ENCODE measurements at places on chromosomes 7 and 10.

DNA sequence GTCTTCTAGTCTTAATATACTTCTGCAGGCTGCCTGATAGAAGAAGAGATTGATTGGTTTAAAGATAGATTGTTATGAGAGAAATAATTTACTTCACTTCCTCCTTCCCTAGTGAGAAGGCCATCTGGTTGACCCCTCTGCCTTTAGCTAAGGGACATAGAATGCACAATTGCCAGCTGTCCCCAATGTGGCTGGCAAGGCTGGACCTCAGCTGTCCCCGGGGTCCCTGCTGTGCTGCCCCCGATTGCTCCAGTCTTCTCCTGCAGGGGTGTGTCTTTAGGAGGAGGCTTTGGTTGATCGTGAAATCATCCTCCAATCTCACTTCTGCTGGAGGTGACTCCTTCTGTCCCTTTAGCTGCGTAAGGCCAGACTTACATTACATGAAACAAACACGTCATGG is 388.5 kb downstream of the DPP6 start:
- no peak for DNase-seq

DNA sequence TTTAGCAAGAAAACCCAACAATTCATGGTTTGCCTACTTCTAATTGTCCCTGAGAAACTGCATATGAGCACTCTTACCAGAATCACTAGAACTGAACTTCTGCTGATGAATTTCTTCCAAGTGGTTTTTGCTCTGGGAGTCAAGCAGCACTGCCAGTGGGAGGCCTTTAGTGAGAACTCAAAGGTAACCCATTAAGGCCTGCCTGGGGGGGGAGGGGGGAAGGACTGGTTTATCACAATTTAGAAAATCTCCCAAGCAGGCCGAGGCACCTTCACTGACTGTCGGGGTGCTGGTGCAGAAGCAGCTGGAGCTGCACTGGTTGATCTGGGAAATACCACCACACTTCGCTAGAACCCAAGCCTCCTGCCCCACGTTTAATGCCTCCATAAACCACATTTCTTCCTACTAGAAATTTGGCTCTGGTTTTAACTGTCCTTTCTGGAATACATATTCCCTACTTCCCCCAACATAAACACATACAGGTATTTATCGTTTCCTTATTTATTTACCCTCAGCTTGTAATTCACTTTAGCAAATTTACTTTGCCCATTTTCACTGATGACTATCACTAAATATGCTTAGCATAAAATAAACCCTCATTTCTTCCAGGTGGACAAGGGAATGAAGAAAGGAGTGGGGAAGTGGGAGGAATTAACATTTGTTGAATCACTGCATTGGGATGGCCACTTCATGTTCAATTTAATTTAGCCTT is 14.2 kb downstream of the ANK3 start:
- no peak for DNase-seq

DNA sequence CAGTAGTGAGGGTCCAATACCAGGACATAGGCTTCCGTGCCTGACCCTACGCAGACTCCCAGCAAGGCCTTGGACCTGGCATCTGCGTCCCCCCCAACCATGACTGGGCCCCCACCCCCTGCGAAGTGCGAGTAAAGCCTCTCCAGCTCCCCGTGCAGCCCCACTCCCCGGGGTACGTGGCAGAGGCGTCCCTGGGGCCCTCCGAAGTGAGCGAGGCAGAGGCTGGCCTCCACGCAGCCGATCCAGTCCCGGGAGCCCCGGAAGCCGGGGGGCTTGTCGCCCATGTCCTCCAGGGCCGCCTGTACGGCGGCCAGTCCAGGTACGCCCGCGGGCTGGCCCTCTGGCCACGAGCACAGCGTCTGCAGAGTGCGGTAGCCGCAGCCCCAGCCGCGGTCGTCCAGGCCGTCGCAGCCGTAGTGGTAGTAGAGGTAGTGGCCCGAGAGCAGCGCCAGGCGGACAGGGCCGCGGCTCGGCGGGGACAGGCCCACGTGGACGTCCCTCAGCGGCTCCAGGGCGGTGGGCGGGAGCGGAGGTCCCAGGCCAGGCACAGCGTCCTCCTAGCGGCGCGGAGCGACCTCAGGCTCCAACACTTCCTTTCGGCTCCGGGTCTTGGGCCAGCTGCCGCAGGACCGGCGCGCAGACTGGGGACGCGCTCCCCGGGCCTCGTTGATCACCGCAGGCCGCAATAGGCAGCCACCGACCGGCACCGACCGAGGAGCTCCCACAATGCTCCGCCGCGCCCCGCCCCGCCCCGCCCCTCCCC is at the start of gene UFSP1:
Gene UFSP1 (minus strand): TSS at position 728 of the 763 bp plus-strand sequence. CDS start 444 bp downstream, at position 284.
- no peak for DNase-seq

GRCh38 chr10:103765168-103765567 is 90.2 kb downstream of the SH3PXD2A start:
- DNase-seq, result no peak

DNA sequence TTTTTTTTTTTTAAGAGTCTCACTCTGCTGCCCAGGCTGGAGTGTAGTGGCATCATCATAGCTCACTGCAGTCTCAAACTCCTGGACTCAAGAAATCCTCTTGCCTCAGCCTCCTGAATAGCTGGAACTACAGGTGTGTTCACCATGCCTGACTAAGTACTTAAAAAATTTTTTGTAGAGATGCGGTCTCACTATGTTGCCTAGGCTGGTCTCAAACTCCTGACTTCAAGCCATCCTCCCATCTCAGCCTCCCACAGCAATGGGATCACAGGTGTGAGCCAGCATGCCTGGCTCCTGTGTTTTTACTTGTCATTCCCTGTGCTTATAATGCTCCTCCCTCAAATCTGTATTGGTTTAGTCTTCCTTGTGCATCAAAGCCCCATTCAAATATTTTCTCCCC is 46.7 kb downstream of the THNSL1 start:
- DNase-seq, result no peak

GRCh38 chr10:79239275-79239779 is 107.9 kb upstream of the PPIF start:
- no peak for DNase-seq

GRCh38 chr10:21502348-21502740 is 23.1 kb downstream of the SKIDA1 start:
- no peak for DNase-seq

DNA sequence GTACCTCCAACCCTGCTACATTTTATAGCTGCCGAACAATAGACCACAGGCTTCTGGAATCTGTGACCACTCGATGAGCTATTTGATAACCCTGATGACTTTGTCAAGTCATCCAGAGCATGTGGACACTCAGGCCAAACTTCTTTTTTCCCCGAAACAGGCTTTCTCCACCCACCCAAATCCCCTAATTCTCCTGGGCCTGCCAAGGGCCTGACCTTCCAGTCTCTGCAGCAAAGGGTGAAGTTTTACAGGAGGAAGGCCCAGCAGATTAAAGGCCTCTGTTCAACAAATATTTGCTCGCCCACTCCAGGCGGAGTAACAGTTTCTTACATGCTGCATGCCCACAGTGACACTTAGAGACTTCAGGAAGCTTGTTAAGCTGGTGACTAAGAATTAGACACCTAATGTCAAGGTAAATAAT is 2.0 kb downstream of the JCAD start:
- no peak for DNase-seq

- no peak for DNase-seq
These were observed 166.9 kb downstream of the GLI3 start for GRCh38 chr7:42070068-42070467.

- no peak for DNase-seq
These were observed 29.8 kb downstream of the JAKMIP3 start for GRCh38 chr10:132095403-132096113.

- peak; percentile 67 for DNase-seq
These were observed 4.6 kb downstream of the LANCL2 start for GRCh38 chr7:55369427-55370400.

DNA sequence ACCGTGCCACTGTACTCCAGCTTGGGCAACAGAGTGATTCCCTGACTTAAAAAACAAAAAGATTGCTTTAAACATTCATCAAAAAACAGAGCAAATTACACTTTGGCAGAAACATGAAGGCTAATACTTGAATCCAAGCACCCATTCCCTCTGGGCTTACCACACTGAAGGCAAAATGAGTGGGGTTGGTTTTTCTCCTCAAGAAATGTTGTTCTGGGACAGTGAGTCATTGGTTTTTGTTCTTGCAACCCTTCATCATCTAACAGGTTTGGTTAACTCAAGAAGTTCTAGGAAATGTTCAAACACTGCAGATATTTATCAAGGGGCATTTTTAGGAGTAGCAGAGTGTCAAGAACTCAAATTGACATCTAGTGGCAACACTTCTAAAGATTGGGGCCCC is 60.5 kb downstream of the KIAA1217 start:
- no peak for DNase-seq

- no peak for DNase-seq
These were observed 6.3 kb downstream of the NAT16 start for GRCh38 chr7:101173752-101174244.

DNA sequence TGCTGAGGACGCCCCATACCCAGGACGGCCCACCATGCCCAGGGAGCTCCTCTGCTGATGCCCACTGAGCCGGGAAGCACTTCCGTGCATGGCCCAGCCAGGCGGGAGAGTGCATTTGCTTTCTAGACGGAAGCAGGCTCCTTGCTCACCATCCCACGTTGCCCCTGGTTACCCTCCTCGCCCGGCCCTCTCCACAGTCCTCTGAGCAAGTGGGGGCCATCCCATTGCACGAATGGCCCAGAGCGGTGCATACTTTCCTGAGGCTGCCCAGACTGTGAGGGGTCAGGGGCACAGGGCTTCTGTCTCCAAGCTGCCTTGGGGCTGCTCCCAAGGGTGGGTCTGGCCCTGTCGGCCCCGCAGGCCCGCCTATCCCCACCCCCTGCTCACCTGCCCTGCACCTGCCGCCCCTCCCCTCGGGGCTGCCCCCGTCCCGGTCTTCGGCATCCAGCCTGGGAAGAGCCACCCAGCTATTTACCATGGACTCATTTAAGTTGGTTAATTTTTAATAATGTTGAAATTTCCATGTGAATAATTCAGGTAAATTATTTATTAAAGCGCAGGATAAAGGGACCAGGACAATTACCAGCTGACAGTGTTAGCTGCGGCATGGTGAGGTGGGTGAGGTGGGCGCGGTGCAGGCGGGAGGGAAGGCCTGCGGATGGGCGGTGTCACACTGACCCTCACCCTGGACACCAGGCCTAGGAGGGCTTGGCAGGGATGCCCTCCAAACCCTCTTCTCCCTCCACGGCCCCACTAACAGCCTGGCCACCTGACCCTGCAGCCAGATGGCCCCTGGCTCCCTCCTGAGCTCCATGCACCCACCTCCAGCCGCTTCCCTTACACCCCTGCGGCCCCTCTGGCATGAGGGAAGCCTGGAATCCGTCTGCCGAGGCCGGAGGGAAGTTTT is 104.4 kb downstream of the MICALL2 start:
- DNase-seq, result no peak

DNA sequence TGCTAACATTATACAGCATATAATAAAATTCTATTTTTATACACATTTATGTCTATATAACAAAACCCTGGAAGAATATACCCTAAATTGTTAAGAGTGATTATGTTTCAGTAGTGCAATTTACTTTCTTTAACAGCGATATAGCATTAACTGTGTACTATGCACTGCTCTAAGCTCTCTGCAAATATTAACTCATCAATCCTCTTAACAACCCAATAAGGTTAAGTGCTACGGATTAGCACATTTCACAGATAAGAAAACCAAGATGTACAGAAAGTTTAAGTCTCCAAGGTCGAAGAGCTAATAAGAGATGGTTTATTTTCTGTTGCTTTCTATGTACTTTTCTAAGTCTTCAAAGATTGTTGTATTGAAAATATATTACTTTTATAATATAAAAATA is 95.8 kb downstream of the SEMA3C start:
- DNase-seq, result no peak

DNA sequence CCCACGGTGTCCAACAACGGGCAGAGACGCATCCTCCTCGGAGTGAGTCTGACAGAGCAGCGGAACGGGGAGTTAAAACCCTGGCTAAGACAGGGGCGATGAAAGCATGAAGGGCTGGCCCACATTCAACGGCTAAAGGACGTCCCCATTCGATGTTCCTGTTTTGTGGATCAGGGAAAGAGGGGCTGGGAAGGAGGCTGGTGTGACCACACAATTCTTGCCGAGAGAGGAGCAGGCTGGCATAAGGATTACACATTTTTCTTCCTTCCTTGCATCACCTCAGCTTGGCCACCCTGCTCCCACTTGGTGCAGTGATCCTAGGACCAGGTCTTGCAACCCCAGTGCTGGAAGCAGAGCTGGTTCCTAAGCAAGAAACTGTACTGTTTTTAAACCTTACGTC is 67.7 kb downstream of the GNA12 start:
- DNase-seq, result no peak

DNA sequence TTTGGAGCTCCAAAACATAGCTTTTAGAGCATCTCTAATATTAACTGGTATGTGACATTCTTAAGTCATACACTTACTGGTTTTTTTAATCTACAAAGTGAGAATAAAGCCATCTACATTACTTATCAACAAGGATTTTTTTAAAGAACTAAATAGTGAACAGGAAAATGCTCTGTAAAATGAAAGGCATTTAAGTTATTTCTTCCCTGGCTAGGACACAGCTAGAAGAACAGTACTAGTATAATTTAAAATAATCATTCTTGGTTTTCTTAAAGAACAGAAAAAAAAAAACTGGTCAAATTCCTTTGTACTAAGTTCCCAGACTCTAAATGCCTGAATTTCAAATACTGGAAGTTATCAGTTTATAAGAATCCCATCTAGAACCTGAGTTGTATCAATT is 139.5 kb downstream of the SRPK2 start:
- no peak for DNase-seq

- peak; percentile 43 for DNase-seq
These were observed at the start of gene TLL2 for GRCh38 chr10:96513698-96514561. Gene TLL2 (minus strand): TSS chr10:96513926. CDS start chr10:96513685, 241 bp downstream.

GRCh38 chr10:87776328-87776727 is 41.7 kb downstream of the ATAD1 start:
- DNase-seq, result no peak

DNA sequence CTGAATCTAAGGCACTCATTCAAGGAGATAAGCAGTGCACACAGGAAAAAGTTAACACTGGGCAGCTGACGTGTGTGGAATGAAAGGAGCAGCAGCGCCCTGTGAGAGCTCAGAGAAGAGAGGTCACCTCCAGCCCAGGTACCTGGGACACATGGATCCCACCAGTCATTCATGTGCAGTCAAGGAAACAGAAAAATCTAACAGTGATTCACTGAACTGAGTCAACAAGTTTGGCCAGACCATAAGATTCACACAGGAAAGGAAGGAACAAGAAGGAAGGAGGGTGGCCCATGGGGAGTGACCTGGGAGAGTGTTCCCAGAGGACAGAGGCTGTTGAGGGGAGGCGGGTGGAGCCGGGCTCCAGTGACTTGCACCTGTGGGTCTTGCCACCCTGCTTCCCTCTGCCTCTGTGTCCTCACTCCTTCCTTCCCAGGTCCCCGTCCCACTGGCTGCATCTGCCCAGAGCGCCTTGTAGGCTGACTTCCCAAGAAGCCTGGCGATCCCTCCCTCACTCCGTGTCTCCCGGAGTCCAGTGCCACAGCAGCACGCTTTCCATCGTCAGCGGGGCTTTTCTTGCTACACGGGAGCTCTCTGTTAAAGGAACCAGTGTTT is 27.7 kb downstream of the RNF32 start:
- no peak for DNase-seq

GRCh38 chr7:7122701-7123281 is 59.6 kb upstream of the C1GALT1 start:
- DNase-seq, result no peak

Measured in SW 1271 (cell line).